Activated CD4-positive, CD25-positive, alpha-beta regulatory T cell treated with anti-CD3 and anti-CD28 coated beads, Interleukin-2, amount 50 U/mL, for 16 hours (primary cell): ENCODE measurements at places on chromosomes 7 and 10.

- no peak for DNase-seq
These were observed 199.1 kb downstream of the MAD1L1 start for GRCh38 chr7:2033586-2034135.

GRCh38 chr10:16348891-16349290 lies 87.9 kb upstream of the PTER start:
- DNase-seq, result no peak

- DNase-seq, result no peak
These were observed 32.9 kb upstream of the KMT2E start for GRCh38 chr7:104980841-104981671.

GRCh38 chr10:50322077-50322476 lies 70.8 kb upstream of the ASAH2 start:
- DNase-seq, result peak; percentile 6

- no peak for DNase-seq
These were observed 178.9 kb upstream of the LYZL1 start for GRCh38 chr10:29109707-29110571.

- DNase-seq, result no peak
These were observed 157.6 kb upstream of the PCBD1 start for GRCh38 chr10:71045936-71046335.
